ENCODE measurements at places on chromosomes 5 and 9.

GRCh38 chr9:111632695-111633388 is 1.7 kb downstream of the DNAJC25 start:
- DNase-seq: no peak

- peak; percentile 61 for DNase-seq
Observed at GRCh38 chr5:93789173-93790067, 48.0 kb upstream of the POU5F2 start.

GRCh38 chr9:114266969-114267368 is 55.9 kb upstream of the ORM1 start:
- peak; percentile 52 for DNase-seq

DNA sequence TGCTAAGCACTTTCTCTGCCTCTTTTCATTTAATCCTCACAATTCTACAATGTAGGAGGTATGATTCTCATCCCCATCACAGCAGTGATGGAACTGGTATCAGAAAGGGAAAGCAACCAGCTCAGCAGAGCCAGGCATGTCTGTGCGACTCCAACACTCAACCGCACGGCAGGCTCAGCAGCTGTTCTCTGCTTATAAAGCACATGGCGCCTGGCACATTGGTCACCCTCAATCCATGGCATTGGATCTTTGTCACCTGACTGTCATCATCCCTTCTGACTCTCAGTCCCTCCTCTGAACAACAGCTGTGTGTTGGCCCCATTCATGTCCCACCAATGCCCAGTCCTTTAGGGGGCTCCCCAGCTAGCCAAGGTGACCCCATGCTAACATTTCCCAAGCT is 45.1 kb upstream of the HAND1 start:
- DNase-seq: no peak

DNA sequence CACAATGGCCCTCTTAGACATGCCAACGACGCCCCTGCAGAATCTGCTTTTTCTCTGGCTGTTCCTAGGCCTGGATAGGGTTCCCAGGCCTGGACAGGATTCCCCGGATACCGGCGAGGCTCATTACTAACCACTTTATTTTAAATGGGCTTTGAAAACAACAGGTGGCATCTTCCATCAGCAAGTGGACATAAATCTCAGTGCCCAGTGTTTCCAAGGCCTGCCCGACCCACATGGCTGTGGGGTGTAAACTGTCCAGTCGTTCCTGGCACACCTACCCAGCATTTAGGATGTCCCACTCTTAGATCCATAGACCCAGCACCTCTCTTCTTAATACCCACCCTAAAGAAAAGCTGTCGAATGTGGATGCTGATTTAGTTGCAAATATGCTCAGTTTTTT is 896 bp downstream of the CMBL start:
- no peak for DNase-seq

DNA sequence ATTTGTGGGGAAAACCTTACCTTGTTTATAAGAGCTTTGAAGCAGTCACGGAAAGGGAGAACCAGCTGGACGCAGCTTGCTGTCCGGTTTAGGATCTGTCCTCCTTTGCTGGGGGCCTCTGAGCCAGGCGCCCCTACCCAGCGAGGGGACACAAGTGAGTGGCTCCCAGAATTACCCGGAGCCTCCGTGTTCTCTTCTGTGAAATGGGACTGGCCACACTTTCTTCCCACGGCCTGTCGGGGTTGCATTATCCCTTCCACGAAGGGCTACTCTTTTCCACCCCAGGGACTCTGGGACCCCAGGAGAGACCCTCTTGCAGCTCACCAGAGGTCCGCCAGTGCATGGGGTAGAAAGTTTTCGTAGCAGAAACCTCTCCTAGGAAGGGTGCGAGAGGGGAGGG is 477 bp upstream of the GBGT1 start:
- no peak for DNase-seq

- no peak for DNase-seq
Observed at GRCh38 chr5:168882283-168882682, 303.1 kb upstream of the PANK3 start.
